ENCODE measurements at places on chromosomes 7 and 10.

- peak; percentile 81 for DNase-seq
Observed at GRCh38 chr7:41705109-41705901, 2.4 kb upstream of the INHBA start.

GRCh38 chr10:31507427-31507826, 188.4 kb downstream of the ZEB1 start:
- no peak for DNase-seq

DNA sequence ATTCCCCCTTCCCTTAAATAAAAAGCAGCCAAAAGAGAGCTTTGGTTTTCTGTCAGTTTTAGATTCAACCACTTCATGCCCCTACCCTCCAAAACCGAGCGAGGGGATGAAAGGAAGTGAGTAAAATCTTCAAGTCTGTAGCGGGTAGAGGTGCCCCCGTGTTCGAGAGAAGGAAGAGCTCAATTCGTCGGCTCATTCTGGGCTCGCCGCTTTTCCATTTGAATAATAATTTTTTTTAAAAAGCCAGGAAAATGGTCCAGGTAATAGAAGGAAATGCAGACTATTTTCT, 436.2 kb upstream of the GALNT17 start:
- no peak for DNase-seq

DNA sequence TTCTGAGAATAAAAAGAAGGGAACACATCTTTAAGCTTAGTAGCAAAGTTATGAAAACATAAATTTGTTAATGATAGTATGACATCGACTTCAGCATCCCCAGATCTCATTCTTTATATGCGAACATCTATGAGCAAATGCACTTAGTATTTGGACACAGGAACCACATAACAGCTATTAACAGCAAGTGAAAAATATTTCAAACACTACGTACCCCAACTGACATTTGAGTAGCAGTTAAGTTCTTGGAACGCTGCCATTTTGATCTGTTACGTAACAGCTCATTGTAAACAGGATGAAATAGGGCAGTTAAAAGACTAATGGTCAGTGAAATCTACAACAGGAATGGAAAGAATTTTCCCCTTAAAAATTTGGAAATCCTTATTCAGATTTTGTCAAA, 428.9 kb downstream of the TNS3 start:
- DNase-seq, result no peak

GRCh38 chr10:92839191-92840085, 8.9 kb upstream of the EXOC6 start:
- DNase-seq, result no peak

DNA sequence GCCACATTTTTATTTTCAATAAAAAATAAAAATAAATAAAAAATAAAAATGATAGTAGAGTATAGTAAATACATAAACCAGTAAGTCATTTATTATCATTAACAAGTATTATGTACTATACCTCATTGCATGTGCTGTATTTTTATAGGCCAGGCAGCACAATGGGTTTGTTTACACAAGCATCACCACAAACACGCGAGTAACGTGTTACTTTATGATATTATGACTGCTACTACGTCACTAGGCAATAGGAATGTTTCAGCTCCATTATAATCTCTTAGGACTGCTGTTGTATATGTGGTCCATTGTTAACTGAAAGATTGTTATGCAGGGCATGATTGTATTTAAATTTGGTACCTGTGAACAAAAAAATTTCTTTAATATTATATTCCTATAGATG, 20.8 kb upstream of the SDHAF3 start:
- no peak for DNase-seq

- DNase-seq, result no peak
Observed at GRCh38 chr10:102876747-102877153, 7.5 kb downstream of the AS3MT start.

DNA sequence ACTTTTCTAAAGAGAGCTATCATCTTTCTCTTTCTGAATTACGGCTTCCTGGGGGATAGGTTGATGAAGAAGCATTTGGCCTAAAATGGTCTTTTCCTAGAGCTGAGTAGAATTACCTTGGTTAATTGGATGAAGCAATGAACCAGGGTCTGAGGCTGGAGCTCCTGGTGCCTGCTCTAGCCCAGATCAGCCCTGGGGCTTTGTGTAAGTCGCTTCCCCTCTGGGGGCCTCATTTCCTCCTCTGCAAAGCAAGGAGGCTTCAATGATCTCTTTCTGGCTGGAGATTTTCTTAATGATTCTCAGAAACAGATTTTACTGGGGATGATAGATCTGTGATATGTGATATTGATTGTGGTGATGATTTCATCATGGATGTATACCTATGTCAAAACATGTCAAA, 3.5 kb upstream of the CPA2 start:
- DNase-seq, result no peak

GRCh38 chr10:95998255-95998784, 45.1 kb upstream of the CCNJ start:
- DNase-seq, result no peak

DNA sequence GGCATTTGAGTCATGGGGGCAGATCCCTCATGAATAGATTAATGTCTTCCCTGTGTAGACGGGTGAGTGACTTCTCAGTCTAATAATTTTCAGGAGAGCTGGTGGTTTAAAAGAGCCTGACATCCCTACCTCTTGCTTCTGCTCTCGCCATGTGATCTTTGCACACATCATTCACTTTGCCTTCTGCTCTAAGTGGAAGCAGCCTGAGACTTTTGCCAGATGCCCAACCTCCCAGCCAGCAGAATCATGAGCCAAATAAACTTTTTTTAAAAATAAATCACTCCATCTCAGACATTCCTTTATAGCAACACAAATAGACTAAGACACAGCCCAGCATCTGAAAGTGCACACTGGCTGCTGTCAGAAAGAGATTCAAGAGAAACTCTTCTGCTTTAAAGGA, 155.2 kb downstream of the ZNF365 start:
- no peak for DNase-seq

DNA sequence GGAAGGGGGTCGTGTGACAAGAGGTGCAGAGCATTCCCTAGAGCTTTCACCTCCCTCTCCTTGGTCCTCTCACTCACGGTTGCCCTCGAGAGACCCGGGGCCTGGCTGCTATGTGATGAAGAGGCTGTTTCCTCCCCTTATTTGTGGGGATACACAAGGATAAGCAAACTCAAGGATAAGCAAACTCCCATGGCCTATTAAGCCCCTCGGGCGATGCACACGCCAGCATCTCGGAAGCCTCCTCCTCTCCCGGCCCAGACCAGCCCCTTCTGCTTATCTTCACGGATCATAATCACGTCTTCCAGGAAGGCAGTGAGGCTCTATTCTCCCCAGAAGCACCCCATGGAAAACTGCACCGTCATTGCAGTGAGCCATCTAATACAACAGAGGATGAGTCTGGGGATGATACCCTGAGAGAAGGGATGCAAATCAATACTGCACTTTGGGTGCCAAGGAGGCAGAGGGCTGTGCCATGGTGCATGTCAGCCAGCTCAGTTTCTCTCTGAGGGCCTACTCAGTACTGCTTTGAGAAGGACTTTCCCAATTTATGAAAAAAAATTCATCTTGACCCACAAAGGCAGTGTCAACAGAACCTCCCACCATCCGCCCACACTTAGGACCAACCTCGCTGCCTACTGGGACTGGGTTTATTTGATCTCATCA, 22.2 kb downstream of the TMEM273 start:
- no peak for DNase-seq

DNA sequence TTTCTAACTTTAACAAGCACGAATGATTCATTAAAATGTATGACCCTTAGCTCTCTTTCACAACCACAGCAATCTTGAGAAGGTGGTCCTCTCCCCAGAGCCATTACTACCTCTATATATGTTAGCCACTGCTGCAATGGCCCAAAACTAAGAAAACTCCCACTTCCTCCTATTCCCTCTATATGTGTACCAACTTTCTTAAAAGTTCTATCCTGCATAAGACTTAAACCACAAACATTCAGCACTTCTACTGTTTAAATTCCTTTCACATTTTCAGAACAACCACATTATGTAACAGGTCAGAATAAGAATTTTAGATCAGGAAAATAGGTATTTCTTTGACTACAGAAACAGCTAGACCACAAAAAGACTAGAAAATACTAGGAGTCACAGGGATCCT, 36.2 kb downstream of the WASL start:
- no peak for DNase-seq

DNA sequence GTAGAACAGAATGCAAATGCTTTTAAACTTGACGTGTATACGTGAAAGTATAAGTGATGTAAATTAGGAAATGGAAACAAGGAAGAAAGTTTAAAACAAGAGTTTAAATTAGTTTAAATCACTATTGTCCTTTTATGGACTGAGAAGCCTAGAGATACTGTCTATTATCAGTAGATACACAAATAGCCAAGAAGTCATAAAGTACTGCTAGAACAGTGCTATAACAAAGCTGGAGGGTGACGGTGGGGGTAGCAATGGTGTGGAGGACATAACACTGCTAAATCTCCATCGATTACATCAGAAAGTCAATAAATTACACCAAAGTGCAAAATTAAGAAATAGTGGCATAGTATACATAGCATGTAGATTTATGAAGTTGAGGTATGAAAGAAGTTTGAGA, 50.1 kb upstream of the CAV2 start:
- no peak for DNase-seq

DNA sequence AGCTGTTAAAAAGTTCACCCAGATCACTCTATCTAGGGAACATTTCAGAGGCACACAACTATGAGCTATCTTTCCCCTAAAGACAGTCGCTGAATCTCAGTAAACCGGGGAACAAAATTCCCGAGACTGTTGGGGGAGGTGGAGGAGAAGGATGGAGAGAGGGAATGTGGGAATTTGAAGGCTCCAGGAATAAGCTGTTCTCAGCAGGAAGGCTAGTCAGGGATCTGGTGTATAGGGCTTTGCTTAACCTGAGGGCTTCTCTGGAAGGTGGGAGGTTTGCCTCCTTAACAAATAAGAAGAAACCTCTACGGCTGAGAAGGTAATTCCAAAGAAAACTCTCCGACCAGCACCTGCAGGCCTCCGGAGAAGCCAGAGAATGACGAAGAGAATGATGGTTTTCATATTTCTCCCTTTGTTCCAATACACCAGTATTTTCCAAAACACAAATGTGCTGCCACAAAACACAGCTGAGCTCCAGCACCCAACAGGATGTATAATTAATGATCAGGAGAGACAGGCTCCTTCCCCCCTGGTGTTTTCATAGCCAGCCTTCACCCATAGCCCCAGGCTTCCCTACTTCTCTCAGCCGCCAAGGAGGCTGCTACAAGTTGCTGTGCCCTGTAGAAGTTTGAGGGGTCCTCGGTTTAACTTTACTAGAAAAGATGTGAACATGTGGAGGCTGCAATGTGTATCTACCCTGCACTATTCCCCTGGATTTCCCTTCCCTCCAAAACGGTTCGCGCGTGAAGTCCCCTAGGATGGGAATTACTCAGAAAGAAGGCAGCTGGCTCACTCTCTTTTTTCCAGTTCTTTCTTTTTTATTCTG, 2.0 kb downstream of the KCNMA1 start:
- no peak for DNase-seq

GRCh38 chr7:75995052-75995471, 667 bp upstream of the TMEM120A start:
- no peak for DNase-seq

DNA sequence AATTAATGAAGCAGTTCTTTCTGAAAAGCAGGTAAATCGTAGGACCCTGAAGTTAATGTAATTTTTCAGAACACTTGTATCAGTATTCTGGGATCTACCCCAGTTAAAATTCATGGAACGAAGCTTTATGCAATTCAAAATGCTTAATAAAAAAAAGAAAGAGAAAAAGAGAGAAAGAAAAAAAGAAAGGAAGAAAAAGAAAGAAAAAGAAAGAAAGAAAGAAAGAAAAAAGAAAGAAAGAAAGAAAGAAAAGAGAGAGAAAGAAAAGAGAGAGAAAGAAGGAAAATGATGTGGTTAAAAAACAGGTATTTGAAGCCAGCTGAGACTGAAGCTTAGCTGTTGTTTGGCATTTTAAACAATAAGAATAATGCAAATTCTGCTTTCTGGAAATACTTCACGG, 427.4 kb upstream of the AKR1E2 start:
- DNase-seq, result no peak

DNA sequence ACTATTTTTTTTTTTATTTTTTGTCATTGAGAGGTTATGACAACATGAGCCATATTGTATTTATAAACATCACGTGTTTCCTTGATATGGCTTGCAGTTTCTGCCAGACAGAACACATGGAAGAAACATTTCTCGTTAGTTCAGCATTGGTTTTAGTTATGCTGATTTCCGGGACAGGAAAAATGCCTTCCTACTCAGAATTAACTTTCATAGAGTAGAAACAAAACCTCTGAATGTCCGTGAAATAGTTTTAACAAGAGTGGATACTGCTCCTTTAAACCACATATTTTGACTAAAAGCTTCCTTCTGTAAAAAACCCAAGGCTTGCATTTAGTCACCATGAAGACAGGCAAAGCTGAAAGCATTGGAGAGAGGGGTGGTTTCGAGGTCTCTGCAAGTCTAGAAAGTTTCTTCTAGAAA, 240.4 kb downstream of the KIAA1217 start:
- no peak for DNase-seq

- no peak for DNase-seq
Observed at GRCh38 chr10:114334301-114334700, 70.0 kb downstream of the AFAP1L2 start.

GRCh38 chr7:128891110-128891941, 19.2 kb downstream of the KCP start:
- DNase-seq, result no peak

DNA sequence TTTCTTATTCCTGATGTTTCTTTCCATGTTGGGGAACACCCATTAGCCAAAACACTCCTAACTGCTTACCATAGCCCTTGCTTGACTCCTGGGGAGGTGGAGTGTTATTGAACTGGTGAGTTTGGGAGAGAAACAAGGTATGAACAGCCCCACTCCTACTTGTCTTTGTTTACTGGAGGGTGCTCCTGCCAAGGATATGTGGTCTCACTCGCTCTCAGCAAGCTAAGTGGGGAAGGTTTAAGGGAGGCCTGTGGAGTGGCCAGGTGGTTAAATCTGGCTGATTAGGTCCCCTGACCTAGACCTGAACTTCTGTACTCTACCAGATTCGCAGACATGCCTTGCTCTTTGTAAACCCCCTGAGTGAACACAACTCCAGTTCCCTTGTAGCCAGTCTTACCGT, 300.1 kb downstream of the PTEN start:
- no peak for DNase-seq

GRCh38 chr7:118182593-118183427, 1.2 kb upstream of the LSM8 start:
- no peak for DNase-seq

DNA sequence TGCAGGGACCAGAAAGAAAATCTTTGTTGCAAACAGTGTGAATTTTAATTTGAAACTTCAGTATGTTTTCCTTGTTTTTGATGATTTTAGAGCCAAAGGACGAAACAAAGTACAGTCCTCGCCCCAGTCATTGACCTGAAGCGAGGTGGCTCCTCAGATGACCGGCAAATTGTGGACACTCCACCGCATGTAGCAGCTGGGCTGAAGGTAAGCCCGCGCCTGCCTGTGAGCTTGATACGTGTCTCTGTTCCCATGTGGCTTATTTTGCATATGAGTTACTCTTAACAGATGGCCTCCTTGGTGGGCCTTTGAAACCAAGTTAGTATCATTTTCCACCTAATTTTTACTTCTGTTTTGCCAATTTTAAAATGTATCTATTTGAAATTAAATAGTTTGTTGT, 12.3 kb downstream of the RBM17 start:
- DNase-seq, result no peak

GRCh38 chr7:1857487-1858421, 187.7 kb downstream of the ELFN1 start:
- DNase-seq, result no peak

GRCh38 chr7:134371536-134371935, 54.8 kb upstream of the SLC35B4 start:
- no peak for DNase-seq

- no peak for DNase-seq
Observed at GRCh38 chr10:29023678-29024077, 265.2 kb upstream of the LYZL1 start.

GRCh38 chr10:73552819-73553715, 38.1 kb downstream of the USP54 start:
- DNase-seq, result no peak

Data from GOT3 (cell line).